GM23338 (cell line): ENCODE measurements at places on chromosomes 12 and 14. TPM values are rescaled to one million over a fixed set of nuclear protein-coding genes. Genes with fewer than 3 reads are reported as not detected.

DNA sequence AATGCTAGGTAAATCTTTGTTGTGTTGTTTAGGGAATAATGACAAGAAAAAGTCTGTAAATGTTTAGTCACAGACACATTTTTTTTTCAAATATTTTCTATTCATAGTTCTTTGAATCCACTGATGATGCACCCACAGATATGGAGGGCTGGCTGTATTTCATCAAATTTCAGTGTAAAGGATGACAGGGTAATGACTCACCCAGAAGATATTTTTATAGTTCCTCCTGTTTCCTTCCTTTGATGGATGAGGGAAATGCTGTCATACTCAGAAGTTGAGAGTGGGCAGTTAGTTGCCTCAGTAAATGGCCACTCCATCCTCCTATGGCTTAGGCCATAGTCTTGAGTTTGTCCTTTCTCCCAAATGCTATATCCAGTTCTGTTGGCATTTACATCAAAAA is 76.9 kb upstream of the REP15 start:
- no peak for DNase-seq
- H3K4me1 ChIP-seq: peaks cover 6% of the 10 kb centered on the region; the same call in 1 of the 2 replicates
- no peaks in the 10 kb centered on the region for H3K36me3 ChIP-seq

GRCh38 chr12:107921062-107921461 is 146.6 kb downstream of the ASCL4 start:
- no peak overlapping the region for H3K27ac ChIP-seq
- no peaks in the 10 kb centered on the region for H3K36me3 ChIP-seq

DNA sequence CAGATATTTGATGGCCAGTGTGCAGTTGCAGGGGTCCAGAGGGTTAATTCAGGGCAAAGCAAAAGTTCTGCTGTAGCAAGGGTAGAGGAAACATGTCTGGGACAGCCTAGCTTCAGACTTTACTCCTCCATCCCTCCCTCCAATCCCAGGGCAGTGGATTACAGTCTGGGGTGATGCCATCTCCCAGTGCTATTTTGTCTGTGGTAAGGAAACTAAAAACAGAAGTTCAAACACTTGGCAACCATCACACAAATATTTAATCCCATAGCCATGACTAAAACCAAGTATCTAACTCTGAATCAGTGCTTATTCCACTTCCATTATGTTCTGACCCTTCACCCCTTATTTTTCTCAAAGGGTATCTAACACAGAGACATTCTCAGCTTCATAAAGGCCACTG is 61.8 kb downstream of the PIK3C2G start:
- H3K4me1 ChIP-seq: no peaks in the 10 kb centered on the region
- DNase-seq: no peak
- H3K27me3 ChIP-seq: no peaks in the 10 kb centered on the region
- no peaks in the 10 kb centered on the region for H3K36me3 ChIP-seq
- no peak overlapping the region for H3K27ac ChIP-seq

- H3K4me3 ChIP-seq: peak overlapping the region; percentile 26
- peaks cover 41% of the 10 kb centered on the region; the same call in 1 of the 2 replicates for H3K4me1 ChIP-seq
- no peak overlapping the region for H3K27ac ChIP-seq
- H3K27me3 ChIP-seq: peaks cover 12% of the 10 kb centered on the region; the same call in 1 of the 2 replicates
- no peaks in the 10 kb centered on the region for H3K36me3 ChIP-seq
Measured at GRCh38 chr12:52082026-52082668, 2.6 kb downstream of the SMIM41 start.

DNA sequence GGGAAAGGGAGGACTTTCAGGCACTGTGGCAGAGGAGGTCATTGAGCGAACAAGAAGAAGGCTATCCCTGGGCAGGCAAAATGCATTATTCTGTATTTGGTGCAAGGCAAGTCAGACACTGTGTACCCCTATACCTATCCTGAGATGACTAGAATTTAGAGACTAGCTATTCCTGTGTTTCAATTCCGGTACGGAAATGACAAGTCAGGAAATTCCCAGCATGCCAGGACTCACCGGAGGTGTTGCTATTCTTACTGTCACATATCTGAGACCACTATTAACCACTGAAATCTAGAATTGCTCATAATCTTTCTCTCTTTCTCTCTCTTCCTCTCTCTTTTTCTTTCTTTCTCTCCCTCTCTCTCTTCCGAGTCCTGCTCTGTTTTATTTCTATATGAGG is 297.1 kb downstream of the PDZRN4 start:
- no peak overlapping the region for H3K4me3 ChIP-seq
- no peaks in the 10 kb centered on the region for H3K27me3 ChIP-seq
- H3K27ac ChIP-seq: no peak overlapping the region
- no peaks in the 10 kb centered on the region for H3K4me1 ChIP-seq
- no peaks in the 10 kb centered on the region for H3K36me3 ChIP-seq

DNA sequence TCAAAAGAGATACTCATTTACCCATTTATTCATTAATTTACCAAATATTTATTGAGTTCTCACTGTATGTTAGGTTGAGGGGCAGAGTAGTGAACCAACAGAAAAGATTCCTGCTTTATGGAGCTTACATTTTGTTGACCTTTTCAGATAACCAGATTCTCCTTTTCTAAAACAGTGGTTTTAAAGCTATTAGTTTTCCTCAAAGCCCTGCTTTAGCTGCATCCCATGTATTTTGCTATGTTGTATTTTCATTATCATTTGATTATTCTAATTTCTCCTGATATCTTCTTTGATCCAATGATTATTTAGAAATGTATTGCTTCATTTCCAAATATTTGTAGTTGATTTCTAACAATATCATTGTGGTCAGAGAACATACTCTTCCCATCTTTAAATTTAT is 53.6 kb downstream of the EML1 start:
- no peaks in the 10 kb centered on the region; the same call in 1 of the 2 replicates for H3K27me3 ChIP-seq
- no peaks in the 10 kb centered on the region for H3K36me3 ChIP-seq
- H3K4me3 ChIP-seq: no peak overlapping the region
- H3K4me1 ChIP-seq: peaks cover 11% of the 10 kb centered on the region
- DNase-seq: no peak

Gene LRRC9
- 2.2 and 2.6 TPM in 2 replicates for total RNA-seq
